Effector memory CD4-positive, alpha-beta T cell (primary cell): ENCODE measurements at places on chromosomes 2 and 18.

- no peak for DNase-seq
Measured at GRCh38 chr2:168254158-168254935, 7.0 kb upstream of the STK39 start.

GRCh38 chr18:48889981-48890762 is 60.6 kb downstream of the SMAD7 start:
- DNase-seq, result no peak

- no peak for DNase-seq
Measured at GRCh38 chr18:67154979-67155378, 361.5 kb downstream of the DSEL start.

- no peak for DNase-seq
Measured at GRCh38 chr18:50850307-50851065, 28.4 kb upstream of the ME2 start.

DNA sequence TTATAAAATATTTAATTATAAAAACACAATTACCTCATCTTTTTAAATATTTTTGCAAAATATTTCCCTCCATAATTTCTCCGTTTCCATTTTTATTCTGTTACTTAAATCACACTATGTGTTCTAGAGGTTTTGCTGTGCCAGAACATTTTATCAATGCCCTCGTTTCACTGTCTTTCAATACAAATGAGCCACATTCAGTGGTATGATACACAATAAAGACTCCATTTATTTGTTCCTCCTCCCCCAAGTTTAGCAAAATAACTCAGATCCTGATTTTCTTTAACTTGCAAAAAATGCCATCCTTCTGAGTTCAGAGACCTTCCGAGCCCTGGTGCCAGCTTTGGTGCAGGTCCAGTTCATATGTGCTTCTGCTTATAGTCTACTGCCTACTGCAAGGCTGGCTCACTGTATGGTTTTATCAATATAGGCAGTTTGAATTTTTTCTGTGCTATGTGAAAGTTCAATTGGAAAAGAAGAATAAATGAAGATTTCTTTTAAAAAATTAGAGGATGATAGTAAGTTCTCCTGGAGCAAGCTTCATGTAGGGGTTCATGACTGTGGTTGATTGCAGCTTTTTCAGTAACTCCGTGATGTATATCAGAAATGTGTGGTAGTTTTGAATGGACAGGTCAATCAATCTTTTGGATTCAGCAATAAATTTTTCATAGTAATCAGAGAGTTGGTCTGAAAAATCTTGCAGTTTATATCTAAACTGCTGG is 42.5 kb downstream of the APOB start:
- no peak for DNase-seq

- DNase-seq, result no peak
Measured at GRCh38 chr2:149657401-149658040, 69.9 kb upstream of the MMADHC start.

DNA sequence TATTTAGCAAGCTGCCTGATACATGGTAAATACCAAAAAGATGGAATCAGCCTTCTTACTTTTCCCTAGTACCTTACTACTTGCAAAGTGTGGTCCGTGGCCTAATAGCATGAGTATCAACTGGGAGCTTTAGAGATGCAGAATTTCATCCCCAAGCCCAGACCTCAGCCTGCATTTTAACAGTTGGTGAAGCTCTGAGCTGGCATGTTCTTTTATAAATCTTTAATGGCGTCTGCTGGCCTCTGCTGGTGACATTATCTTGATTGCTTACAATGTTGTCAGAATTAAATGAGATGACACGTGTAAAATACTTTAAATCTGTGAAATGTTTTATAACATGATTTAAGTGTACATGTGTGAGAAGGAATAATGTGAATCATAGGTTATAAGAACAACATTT is 115.1 kb upstream of the NOSTRIN start:
- DNase-seq, result no peak

GRCh38 chr18:7666195-7666776 is 99.2 kb downstream of the PTPRM start:
- DNase-seq, result no peak

- DNase-seq, result no peak
Measured at GRCh38 chr18:58396144-58396543, 232.7 kb downstream of the ALPK2 start.

DNA sequence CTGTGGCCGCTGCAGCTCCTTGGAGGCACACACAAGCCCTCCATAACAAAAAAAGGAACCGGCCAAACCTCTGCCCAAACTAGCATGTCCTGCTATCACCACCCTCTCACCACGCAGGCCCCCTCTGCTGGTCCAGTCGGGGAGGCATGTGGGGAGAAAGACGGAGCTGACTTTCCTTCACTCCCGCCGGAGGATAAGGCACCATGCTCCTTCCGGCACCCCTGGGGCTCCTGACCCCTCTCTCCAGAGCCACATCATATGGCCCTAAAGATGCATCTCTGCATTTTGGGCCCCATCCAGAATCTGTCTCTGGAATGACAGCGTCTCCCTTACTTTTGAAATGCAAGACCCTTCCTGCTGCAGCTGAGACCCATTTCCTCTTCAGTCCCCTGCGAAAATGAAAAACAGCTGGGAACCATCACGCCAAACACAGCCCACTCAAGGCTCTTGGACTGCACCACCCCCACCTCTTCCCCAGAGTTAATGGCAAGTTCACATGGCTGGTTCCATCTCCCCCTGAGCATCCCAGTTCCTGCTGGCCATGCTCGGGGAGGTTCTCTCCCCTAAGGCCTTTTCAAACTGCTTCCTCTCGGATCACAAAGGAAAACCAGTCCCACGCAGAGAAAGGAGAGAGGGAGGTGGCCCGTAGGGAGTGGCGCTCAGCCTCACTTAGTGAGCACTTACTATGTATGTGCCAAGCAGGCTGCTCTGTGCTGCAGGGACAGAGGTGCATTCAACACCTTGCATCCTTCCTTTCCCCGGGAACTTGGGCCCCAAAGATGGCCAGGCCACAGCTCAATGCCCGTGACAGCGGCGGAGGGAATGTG is 35.2 kb upstream of the MLPH start:
- no peak for DNase-seq

GRCh38 chr18:33440060-33441043 is at the start of gene CCDC178:
TSS of gene CCDC178 (minus strand) at chr18:33440721. CDS start at chr18:33412088, 28,633 bp downstream.
- DNase-seq, result no peak

- DNase-seq, result no peak
Measured at GRCh38 chr18:9925369-9925768, 11.6 kb downstream of the VAPA start.

DNA sequence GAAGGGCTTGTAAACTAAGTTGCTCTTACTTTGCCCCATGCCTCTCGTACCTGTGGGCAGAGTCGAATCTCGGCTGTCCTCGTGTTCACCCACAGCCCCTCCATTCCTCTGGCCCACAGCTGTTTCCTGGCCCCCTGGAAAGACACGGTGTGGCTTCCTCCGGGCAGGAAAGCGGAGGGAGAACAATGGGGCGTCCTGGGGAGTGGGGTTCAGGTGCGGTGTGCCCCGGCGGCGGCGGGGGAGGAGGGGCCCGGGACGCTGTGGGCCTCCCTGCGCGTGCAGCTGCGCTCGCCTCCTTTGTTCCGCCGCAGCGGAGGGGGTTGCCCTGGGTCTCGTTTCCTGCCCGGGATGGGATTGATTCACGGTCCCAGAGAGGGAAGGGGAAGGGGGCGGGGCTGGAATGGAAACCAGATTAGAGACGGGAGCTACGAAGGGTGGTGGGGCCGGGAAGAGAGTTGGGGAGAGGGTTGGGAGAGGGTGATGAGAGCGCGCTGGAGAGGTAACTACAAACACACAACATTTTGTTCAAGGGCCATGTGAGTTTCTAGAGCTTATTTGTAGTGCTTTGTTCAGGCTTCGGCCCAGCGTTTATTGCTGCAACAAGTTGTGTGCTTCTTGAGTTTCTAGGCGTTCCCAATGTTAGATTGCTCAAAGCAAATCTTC is 796 bp downstream of the MYO1B start:
- no peak for DNase-seq

DNA sequence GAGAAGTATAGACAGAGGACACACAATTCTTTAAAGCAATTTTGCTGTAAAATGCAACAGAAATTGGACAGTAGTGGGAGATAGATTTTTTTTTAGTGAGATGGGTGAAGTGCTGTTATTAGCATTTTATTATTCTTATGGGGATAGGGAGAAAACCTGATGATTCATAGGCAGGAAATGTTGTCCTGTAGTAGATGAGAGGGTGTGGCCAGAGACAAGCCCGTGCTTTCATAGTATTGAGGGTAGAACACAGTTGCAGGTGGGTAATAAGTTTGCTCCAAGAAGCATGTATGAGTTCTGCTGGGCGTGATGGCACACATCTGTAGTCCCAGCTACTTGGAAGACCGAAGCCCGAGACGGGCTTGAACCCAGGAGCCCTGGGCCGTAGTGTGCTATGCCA is 128.3 kb upstream of the ARHGAP28 start:
- DNase-seq, result no peak

- DNase-seq, result no peak
Measured at GRCh38 chr2:171789956-171790355, 102.7 kb downstream of the DYNC1I2 start.

GRCh38 chr18:24942144-24942543 is 409.8 kb downstream of the ZNF521 start:
- DNase-seq, result no peak

GRCh38 chr2:62593825-62594224 is 87.8 kb upstream of the TMEM17 start:
- DNase-seq, result no peak

DNA sequence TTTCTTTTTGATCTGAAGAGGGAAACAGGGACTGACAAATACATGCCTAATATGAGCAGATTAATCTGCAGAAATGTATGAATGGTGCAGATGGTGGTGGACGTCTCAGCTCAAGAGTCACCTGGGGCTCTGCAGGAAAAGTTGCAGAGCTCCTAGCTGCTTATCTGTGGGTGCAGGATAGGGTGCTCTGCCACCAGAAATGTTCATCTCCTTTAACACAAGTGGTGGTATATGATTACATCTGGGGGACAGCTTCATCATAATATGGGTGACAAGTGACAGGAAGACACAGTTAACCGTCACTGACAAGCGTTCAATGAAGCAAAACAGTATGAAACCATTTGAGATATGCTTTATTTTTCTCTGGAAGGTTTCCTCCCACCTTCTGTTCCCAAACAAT is 121.2 kb upstream of the LINC00305 start:
- no peak for DNase-seq

- no peak for DNase-seq
Measured at GRCh38 chr18:78367996-78368395, 611.6 kb upstream of the SALL3 start.

DNA sequence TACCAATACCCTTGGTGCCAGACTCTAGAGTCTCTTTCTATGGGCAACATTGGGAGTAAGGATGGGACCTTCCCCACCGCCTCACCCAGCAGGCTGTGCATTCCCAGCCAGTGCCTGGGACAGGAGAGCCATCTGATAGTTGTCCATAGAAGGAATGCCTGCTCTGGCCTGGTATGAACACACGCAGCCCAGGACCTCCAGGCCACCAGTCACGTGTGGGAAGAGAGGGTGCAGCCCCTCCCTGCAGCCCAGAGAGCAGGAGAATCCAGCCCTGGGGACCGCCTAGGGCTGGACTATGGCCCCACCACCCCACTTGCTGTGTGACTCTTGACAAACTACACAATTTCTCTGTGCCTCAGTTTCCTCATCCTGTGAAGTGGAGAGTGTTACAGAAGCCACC is 52.5 kb upstream of the ID2 start:
- DNase-seq, result no peak

- DNase-seq, result no peak
Measured at GRCh38 chr2:18829976-18830375, 240.6 kb upstream of the NT5C1B start.

DNA sequence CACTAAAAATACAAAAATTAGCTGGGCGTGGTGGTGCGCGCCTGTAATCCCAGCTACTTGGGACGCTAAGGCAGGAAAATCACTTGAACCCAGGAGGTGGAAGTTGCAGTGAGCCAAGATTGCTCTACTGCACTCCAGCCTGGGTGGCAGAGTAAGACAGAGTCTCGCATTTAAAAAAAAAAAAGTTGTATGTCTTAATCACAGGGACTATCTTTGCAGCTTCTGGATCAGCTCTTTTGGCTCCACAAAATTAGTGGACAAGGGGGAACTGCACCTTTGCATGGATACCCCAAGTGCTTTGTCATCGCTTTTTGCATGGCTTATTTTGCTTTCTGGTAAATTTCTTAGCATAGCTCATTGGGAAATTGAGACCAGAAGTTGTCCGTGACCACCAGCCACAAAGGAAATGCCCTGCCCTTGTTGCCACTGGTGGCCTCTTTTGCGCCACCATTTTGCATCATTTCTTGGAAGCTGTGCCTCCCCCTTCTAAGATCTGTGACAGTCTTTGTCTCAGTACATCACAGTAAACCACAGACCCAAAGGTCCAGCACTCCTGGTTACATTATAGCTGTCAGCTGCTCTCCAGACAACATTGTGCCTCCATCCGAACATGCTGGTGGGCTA is 43.9 kb upstream of the PCBP1 start:
- no peak for DNase-seq

DNA sequence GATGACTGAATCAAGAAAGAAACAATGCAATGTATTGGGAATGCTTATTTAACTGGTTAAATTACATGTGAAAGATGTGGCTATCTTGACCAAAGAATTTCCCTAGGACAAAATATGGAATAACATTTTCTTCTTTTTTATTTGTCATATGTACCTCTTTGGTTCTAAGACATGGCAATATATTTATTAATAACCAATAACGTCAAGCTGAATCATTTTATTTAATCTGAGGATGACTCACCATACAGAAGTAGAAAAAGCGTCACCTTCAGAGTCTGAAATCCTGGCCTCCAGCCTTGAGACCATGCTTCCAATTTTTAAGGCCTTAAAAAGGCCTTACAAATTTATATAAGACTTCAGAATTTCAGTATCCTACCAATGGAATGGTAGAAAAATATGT is 1464.9 kb downstream of the SUCLG1 start:
- DNase-seq, result no peak

GRCh38 chr2:76867854-76868253 is 654.3 kb downstream of the LRRTM4 start:
- no peak for DNase-seq

GRCh38 chr2:22930781-22931180 is 454.2 kb upstream of the KLHL29 start:
- no peak for DNase-seq

GRCh38 chr2:60771508-60771907 is 15.4 kb downstream of the PAPOLG start:
- no peak for DNase-seq

GRCh38 chr2:189548666-189549448 is 31.7 kb downstream of the SLC40A1 start:
- DNase-seq, result no peak

GRCh38 chr2:66171530-66171929 is 263.4 kb upstream of the MEIS1 start:
- no peak for DNase-seq

DNA sequence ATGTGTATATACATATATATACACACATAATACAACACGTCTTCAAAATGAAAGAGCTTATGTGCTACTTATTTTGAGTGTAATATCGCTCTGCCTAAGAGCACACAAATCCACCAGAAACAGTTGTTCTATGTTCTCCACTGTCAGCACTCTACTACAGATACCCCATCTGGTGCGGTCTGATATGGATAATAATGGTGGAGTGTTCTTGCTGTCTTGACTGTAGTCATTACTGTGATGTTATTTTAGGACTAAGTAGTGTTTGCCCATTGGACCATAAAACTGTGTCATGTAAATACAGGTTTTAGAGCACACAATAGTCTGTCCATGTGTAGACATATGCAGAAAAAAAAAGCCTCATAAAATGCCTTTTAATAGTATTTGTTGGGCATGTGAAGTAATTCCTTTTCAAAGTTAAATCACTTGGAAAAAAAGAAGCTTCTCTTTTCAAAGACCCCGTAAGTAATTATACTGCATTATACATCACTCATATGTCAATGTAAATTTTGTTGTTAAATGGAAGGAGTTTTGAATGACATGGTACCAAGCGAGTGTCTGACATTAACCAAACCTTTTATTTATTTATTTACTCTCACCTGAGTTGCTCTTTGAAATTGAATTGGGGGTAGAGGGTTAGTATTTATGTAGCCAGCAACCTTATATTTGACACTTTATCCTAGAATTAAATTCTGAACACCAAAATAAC is 1249.2 kb upstream of the ZEB2 start:
- DNase-seq, result no peak
